ENCODE measurements at places on chromosomes 6 and 20.
A peak's percentile ranks its signal among the peaks of the same experiment; 100 is the strongest.

GRCh38 chr6:70520575-70520974, 46.2 kb upstream of the SDHAF4 start:
- peak; percentile 53 for DNase-seq

- no peak for DNase-seq
Measured at GRCh38 chr6:115592025-115592424, 468.7 kb downstream of the FRK start.

GRCh38 chr20:36074983-36075382, 79.6 kb upstream of the EPB41L1 start:
- no peak for DNase-seq

DNA sequence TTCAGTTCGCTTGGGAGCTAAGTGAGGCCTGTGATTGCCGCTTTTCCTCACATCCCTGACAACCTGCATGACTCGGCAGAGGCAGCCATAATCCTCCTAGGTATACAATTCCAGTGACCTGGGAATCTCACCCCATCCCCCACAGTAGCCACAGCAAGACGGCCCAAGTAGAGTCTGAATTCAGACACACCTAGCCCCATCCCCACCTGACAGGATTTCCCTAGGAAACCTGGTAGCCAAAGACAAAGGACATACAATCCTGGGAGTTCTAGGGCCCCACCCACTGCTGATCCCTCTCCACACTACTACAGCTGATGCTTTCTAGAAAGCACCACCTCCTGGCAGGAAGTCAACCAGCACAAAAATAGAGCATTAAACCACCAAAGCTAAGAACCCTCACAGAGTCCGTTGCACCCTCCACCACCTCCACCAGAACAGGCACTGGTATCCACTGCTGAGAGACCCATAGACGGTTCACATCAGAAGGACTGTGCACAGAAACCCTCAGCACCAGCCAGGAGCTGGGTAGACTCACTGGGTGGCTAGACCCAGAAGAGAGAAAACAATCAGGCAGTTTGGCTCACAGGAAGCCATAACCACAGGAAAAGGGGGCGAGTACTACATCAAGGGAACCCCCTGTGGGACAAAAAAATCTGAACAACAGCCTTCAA, 17.9 kb upstream of the RUNX2 start:
- DNase-seq, result no peak

DNA sequence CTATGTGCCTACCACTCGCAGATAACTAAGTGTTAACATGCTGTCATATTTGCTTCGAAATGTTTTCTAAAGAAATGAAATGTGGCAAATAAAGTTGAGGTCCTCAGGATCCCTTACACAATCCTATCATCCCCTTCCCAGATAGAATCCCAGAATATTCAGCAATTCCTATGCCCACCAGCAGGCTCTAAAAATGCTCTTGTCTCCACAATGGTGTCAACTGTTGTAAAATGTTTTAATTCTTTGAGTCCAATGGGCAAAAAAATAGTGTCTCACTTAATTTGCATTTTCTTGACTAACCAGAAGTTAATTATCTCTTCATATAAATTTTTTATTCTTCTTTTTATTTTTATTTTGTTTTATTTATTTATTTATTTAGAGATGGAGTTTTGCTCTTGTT, 103.9 kb upstream of the MAP7 start:
- DNase-seq, result no peak

- no peak for DNase-seq
Measured at GRCh38 chr20:57491373-57491772, 33.6 kb downstream of the CTCFL start.

DNA sequence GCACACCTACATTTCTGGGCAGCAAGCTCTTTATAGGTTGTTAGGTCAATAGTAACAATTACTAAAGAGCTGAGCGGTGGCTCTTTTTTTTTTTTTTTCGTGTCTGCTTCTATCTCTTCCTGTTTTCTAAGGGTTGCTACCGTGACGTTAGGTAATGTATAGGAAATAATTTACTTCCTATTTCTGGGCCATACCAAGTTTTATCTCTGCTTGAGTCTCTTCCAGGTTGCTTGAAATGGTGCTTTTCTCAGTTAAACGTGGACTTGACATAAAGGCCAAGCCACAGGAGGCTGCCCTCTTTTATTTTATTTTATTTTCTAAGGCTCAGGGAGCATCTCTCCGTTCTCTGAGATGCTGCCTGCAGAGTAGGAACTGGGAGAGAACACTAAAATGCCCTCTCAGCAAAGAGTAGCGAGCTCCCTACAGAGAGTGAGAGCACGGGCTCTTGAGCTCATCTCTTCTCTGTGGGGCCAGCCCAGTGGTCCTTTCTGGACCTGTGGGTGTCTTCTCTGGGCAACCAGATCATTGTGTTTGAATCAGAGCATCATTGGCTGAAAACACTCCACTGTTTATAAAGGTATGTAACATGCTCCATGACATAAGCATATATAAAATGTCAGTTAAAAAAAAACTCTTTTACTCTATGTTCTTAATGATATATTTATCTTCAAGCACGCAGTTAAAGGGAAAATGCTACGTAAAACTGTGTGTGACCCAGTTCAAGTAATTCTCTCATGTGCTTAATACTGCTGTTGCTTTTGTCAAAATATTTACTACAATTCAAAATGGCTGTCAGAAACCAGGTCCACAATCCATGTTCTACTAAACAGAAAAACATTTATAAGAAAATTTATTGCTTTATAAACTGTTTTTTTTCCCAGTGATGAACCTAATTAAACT, at the start of gene ZNF831:
Gene ZNF831 (plus strand): TSS at position 191 of the 900 bp plus-strand sequence. CDS start 27,199 bp downstream, outside the sequence.
- peak; percentile 23 for DNase-seq

DNA sequence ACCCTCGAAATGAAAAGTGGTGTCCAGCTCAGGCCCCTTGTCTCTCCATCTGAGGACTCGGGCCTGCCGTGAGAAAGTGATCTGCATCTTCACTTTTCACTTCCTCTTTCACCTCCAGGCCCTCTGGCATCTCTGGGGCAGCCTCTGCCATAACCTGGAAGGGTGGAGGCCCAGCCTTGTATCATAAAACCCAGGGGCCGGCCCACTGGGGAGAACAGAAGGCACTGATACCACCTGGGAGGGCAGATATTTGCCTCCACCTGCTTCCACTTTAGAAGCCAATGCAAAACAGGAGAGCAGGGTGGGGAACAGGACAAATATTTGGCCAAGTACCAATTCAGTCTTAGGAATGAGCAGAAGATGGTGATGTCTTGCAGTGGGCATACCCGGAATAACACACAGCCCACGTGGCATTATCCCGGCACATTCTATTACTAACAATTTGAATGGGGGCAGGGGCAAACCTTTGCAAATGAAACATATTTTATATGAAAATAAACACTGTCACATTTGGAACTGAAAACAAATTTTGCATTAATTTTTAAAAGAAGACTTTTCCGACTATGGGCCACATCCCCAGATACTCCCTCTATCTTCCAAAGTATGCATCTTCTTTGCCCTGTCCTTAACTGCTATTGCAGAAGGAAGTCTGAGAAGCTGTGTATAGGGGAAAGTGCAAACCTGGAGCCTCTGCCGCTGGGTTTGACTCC, 69.2 kb upstream of the TBC1D7 start:
- DNase-seq, result peak; percentile 53

GRCh38 chr20:16539280-16540021, 33.8 kb downstream of the KIF16B start:
- DNase-seq, result no peak

DNA sequence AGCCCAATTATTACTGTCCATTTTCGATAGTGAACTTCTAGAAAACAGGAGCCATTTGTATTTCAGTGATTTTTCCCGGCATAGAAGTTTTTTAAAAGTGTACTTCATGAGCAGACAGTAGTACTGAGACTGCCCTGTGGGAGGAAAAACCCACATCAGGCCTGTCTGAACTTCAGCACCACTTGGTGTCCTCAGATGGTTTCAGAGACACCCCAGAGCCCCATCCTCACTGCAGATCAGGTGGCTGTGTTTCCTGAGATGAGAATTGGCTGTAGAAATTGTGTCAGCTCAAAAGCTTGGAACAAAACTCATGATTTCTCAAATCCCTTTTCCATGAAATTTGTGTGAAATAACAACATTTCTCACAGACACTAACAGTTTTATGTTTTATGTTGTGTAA, 110.0 kb upstream of the RIN2 start:
- peak; percentile 8 for DNase-seq

DNA sequence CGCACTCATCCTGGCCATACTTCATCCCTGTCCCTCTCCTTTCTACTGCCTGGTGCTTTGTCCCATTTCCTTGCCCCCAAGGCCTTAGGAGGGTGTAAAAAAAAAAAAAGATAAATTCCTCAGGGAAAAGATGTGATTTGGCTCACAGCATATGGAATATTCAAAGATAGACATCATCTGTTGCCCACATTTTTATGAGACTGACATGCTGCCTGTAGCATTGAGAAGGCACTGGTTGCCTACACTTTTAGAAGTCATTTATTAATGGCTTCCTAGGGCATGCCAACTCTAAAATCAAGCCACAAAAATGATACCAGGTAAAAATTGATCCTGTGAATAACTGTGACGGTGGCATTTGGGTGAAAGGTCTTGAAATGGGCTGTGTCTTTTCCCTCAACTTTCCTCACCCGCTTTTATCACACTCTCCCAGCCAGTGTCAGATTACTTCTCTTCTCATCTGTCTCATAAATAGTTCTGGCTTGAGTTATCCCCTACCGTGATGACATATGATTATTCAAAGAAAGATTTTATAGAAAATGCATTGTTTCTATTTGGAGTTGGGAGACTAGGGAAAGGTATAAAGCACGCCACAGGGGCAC, 139.4 kb downstream of the CARMIL1 start:
- peak; percentile 54 for DNase-seq

DNA sequence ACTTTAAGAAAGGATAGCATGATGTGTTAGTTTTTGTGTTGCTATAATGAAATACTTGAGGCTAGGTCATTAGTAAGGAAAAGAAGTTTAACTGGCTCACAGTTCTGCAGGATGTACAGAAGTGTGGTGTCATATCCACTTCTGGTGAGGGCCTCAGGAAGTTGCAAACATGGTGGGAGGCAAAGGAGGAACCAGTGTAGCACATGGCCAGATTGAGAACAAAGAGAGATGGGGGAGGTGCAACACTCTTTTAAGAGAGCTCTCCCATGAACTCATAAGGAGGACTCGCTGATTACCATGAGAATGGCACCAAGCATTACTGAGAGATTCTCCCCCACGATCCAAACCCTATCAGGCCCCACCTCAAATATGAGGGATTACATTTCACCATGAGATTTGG, 265.4 kb downstream of the RIMS1 start:
- DNase-seq, result peak; percentile 23

- no peak for DNase-seq
Measured at GRCh38 chr20:16292226-16292880, 280.9 kb downstream of the KIF16B start.
